Stimulated activated CD4-positive, alpha-beta T cell treated with anti-CD3 and anti-CD28 coated beads, Interleukin-12 subunit alpha, Interleukin-12 subunit beta, amount 100 ng/mL, for 48 hours (primary cell): ENCODE measurements at places on chromosomes 11 and 22.

GRCh38 chr11:30573951-30574350 lies 12.2 kb downstream of the MPPED2 start:
- DNase-seq: no peak

- DNase-seq: peak; percentile 42
Measured at GRCh38 chr11:76380159-76380976, 564 bp downstream of the THAP12 start.

DNA sequence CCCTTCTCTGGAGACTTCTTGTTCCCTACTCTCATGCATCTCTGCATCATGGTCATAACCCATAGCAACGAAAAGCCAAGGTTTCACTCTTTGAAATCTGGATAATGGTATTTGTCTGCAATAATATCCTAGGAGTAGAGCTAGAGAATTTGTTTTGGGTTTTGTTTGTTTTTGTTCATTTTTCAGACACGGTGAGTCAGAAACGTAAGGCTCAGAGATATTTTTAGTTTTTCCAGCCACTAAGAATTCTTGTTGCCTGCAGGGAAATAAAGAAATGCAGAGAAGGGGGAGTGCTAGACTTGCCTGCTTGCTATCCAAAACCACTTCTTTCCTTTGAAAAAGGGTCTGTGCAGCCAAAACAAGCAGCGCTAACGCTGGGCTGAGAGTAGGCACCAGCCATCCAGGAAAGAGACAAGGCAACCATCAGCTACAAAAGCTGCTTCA lies 26.0 kb downstream of the POU2AF3 start:
- no peak for DNase-seq

DNA sequence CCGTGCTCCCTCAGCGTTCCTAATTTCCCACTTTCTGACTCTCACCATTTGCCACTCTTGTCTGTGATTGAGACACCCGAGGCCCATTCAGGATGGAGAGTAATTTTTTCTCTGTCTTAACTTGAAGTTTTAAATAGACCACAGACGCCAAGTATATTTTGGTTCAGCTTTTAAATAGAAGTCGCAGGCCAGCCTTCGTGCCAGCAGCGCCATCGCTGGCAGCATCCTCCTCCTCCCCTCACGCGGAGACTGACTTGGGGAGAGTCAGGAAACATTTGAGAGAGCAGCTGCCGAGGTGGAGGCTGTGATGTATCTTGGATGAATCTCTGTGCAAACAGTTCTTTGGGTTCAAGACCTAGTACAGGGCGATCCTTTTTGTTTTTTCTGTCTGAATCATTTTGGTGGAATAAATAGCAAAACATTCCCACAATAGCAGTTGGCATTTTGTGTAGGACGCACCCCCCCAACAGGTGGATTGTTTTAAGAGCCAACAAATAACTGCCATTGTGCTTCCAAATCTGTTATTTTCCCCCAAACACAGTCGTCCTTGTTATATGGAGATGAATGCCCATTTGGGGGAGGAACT lies 889 bp upstream of the DMC1 start:
- DNase-seq: no peak

DNA sequence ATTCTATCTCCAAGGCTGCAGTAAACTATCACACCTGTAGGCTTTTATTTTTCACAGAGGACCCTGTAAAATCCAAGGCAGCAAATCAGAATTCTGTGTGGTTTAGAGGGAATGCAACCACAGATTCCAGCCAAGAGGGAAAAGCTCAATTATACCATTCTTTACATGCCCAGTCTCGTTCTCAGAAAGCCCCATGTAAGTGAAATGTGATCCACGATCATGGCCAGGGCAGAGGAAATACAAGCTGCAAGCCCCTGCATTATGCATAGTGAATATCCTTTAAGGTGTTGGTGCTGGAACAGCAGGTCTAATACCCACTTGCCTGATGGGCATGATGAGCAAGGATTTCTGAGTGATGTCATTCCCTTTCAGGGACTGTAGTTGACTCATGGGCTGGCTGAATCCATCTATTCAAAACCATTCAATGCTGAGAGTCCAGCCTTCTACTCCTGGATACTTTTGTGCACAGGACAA lies 198.7 kb upstream of the MTMR2 start:
- DNase-seq: no peak

DNA sequence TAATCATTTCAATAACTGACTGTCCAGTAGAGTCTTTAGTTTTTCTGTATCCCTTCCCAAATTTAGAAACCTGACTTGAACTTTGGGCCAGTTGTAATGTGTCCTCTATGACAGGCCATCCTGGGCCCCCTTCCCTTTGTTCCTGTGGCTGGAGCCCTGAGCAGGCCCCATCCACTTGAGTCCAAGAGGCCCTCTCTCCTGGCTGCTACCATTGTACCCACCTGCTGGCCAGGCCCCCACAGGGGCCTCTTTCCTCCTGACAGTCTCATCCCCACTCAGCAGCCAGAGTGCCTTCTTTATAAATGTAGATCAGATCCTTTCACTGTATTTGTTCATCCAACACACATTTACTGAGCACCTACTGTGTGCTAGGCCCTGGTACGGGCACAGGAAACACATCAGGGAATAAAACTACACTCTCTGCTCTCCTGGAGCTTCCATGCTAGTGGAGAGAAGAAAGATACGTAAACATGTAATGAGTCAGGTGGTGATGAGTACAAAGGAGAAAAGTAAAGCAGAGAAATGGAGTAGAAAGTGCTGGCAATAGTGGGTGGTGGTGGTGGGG lies 2.7 kb upstream of the LRP5 start:
- DNase-seq: no peak

- DNase-seq: no peak
Measured at GRCh38 chr11:68113986-68114385, 7.2 kb downstream of the CHKA start.

DNA sequence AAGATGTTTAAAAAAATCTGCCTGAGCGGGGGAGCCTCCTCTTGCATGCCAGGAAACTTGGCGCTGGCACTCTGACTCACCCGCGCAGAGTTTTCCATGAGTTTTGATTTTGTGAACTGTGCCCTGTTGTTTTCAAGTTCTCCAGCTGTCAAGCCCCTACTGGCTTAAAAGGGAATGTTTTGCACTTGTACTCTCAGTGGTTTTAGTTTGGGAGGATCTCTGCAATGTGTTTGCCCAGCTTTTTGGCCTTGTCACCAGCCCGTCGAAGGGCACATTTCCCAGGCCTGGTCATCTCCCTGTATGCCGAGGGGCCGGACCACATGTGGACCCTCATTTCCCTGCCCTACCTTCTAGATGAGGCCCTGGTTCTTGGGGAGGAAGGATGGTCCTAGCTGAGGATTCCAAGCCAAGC lies 12.2 kb downstream of the MRGPRF start:
- DNase-seq: no peak

- DNase-seq: no peak
Measured at GRCh38 chr22:20595461-20595860, 88.1 kb downstream of the MED15 start.

DNA sequence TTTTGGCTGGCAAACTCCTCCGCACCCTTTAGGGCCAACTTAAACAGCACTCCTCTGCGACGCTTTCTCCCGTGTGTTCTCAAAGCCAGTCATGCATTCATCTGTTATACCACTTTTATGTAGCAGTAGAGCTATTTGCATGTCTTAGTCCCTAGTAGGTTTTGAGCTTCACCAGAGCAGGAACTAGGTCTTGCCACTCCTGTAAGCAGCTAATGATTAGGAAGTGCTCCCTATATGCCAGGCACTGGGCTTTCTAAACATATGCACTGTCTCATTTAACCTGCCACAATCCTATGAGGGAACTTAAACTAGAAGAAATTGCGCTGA lies 180.8 kb downstream of the DBX1 start:
- no peak for DNase-seq

DNA sequence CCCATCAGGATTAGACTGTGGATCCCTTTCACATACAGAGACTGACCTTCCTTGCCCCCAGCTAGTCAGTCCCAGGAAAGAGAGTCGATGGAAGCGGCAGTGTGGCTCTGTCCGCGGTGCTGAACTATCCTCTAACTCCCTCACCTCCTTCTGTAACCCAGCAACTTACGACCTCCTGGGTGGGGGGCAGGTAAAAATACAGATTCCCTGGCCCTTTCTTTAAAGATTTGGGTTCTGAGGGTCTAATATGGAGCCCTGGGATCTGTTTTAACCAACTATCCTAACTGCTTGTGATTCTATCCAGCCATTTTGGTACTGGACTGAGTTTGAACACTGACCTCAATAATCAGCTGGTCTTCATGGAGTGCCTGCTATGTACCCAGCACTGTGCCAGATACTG lies 23.2 kb downstream of the MFNG start:
- no peak for DNase-seq
